NCI-H1694 (cell line): ENCODE measurements at places on chromosomes 13 and 19.

GRCh38 chr13:112056739-112057438 lies 10.1 kb upstream of the SOX1 start:
- no peak for DNase-seq

DNA sequence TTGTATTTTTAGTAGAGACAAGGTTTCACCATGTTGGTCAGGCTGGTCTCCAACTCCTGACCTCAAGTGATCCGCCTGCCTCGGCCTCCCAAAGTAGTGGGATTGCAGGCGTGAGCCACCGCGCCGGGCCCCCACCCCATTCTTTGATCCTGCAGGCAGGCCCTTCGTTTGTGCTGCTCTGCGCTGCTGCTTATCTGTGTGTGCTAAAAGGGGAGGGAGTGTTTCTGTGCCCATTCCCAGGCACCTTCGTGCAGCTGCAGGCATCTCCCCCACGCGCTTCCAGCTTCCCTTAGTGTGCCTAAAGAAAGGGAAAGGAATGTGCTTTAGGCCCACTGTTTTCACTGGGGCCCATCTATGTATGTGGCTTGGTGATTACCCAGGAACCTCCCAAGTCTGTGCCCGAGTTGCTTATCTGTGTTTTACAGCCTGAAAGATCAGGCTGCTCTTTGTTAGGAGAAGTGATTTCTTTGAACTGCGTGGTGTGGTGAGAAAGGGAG lies 27.2 kb downstream of the EPN1 start:
- no peak for DNase-seq

DNA sequence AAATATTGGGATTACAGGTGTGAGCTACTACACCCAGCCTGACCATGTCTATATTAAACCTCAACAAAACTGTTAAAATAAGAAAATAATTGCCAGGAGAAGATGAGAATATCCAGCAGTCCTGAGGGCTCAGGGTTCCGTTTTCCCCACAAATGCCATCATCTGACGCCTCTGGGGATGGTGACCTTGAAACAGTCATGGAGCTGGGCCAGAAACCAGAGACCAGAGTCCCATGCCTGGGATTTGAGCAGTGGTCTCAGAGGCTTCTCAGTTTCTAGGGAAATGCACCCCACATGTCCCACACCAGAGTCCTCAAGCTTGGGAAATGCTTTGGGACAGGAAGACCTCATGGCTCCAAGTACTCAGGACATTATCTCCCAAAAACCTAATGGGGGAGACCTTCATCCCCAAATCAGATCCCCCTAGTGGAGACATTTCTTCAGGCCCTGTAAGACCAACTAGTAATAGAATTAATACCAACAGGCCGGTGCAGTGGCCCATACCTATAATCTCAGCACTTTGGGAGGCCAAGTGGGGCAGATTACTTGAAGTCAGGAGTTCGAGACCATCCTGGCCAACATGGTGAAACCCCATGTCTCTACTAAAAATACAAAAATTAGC lies 2.9 kb upstream of the MAP1S start:
- no peak for DNase-seq

GRCh38 chr13:44905556-44905955 lies 83.7 kb downstream of the NUFIP1 start:
- DNase-seq: no peak

DNA sequence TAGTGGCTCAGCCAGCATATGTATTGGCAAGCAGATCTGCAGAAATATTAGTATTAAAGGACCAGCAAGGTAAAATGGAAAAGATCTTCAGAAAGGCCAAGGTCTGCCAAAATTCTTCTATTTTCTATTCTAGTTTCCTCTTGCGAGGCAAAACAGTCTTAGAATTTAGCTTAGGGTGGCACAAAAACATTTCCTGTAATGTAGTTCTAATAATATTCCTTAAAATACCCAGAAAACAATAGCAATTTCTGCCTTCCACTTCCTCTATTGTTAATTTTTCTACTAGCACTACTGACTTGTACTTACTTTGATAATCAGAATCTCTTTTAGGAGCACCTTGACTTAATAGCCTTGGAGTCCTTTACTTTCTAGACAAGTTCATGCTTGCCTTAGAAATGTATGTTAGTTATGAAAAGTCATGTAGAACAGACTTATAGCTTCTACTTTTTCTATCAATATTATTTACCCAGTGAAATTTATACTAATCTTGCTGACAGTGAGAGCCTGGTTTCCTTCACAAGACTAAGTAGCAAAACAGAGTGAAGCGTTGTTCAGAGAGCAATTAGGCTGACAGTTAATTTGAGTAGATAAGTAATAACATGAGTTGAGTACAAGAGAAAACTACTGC lies 23.9 kb upstream of the LPAR6 start:
- DNase-seq: no peak

DNA sequence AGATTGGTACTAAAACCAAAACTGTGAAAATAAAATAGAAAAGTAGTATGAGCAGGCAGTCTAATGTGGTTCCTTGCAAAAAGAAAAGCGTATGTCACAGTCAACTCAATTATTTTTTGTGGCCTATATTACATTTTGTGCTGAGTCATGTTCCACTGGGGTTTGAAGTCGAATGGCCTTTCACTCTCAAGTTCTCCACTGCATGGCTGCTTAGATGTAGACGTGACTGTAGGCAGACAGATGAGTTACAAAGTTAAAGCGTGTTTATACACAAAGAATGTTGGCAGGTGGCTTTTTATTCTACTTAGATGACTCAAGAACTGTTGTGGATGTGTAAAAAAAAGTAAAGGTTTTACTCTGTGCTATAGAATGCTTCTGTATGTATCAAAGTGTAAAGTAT lies 133.9 kb downstream of the SLITRK6 start:
- DNase-seq: no peak

GRCh38 chr19:58229255-58229639 lies 533 bp downstream of the ZNF544 start:
- DNase-seq: no peak

- no peak for DNase-seq
Observed at GRCh38 chr13:110405597-110406450, 98.7 kb downstream of the COL4A2 start.

DNA sequence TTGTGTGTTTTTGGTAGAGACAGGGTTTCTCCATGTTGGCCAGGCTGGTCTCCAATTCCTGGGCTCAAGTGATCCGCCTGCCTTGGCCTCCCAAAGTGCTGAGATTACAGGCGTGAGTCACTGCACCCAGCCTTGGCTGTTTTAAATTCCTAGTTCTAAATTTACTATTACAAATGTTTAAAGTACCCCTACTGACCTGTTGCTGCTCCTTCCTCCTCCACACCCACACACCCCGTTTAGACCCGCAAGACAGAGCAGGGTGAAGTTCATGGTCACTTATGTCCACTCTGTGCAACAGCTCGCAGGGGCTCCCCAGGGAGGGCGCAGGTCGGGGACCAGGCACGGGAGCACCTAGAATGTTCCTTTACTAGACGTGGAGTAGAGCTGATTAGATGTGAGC lies 28.7 kb downstream of the TMEM161A start:
- DNase-seq: no peak

DNA sequence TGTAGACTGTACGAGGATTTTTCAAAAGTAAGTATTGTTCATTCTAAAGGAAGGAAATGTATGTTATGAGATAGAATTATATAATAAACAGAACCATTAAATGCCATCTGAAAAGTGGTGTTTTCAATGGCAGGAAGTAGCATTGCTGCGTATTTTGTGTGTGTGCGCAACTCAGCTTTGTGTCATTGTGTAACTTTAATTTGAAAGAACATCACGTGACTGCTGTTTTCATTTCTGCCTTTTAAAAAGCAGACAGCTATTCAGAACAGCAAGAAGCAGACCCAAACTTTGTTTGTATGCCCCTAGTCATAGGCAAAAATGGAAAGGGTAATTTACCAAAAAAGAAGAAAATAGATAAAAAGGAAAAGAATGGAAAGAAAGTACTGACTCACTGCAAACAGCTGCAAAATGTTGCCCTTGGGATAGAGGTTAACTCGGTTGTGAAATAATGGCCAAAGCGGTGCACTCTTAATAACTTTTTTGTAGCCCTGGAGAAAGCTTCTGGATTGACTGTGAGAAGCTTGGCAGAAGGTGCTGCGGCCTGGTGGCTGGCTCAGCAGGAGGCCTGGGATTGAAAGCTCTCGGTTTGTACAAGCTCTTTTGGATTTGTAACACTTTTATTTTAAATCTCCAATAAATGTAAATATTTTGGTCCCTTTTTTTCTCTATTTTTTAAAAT lies 97.3 kb downstream of the GGACT start:
- DNase-seq: no peak

- no peak for DNase-seq
Observed at GRCh38 chr19:4409123-4409933, 6.9 kb downstream of the CHAF1A start.

DNA sequence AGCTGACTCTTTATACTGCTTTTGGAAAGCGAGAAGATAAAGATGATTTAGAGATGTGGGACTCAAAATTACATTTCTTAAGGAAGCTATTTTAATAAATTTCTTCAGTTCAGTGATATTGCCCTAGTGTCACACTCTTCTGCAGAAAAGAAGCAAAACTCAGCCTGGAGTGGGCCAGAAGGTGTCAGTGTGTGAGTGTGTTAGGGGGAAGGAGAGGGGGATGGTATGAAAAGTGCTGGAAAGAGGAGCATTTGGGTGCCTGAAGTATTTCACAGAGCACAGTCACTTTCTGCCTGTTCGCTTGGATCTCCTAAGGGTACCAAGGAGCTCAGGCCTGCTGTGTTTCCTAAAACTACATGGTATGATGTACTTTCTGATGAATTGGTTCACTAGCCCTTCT lies 84.5 kb upstream of the FRY start:
- DNase-seq: no peak

DNA sequence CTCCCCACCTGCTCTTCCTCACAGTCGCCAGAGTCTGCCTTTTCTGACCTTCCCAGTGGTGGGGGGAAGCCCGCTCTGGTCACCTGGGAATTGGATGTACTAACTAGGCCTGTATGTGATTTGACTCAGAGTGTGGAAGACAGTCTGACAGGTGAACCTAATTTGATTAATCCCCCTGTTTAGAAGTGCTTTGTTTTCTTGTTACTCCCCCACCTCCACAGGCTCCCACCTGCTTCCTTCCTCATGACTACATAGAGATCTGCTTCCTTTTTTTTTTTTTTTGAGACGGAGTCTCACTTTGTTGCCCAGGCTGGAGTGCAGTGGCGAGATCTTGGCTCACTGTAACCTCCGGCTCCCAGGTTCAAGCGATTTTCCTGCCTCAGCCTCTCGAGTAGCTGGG lies 44.0 kb downstream of the COG3 start:
- no peak for DNase-seq

DNA sequence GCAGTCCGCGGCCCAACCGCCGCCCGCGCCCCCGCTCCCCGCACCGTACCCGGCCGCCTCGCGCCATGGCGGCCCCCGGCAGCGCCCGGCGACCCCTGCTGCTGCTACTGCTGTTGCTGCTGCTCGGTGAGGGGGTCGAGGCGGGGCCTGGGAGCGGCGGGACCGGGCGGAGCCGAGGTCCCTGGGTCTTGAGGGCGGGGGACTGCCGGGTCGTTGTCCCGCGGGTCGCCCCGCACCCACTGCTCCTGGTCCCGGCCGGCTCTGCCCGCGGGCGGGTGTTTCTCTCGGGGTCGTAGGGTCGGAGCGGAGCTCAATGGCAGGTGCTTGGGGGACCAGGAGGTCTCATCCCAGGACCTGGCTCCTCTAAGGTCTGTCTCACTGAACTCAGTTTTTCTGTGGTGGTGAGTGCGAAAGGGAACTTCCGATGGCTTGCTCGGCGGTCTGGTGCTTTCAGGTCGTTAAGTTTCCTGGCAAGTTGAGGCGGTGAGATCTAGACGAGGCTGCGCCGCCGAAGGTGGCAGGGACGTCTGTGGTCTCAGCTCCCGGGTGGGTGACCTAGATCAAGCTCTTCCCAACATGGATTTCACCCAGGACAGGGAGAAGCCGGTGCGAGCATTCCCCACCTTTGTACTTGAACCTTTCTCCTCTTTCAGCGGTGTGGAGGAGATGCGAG lies 467 bp downstream of the LAMP1 start:
- DNase-seq: no peak

GRCh38 chr13:60646620-60647019 lies 249.6 kb downstream of the TDRD3 start:
- DNase-seq: no peak

- no peak for DNase-seq
Observed at GRCh38 chr13:74114641-74115040, 19.6 kb downstream of the KLF12 start.

DNA sequence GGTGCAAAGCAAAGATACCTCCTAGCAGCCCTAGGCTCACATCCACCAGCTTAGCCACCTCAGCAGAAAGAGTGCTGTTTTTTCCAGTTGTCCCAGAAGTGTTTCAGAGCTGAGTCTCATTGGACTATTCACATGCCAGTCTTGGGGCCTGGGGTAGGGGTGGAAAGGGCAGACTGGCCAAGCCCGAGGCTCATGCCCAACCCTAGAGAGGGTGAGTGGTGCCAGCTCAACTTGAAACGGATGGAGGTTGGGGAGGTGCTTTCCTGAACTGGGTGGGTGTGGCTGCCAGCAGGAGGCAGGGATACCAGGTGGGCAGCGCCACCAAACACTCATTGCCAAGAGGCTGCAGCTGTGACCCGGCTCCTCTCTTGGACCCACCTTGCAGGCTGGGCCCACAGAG lies 116.9 kb downstream of the DPF1 start:
- no peak for DNase-seq

- peak; percentile 99 for DNase-seq
Observed at GRCh38 chr19:4342615-4343369, 570 bp upstream of the MPND start.

GRCh38 chr13:101149735-101150384 lies 266.4 kb downstream of the NALCN start:
- DNase-seq: no peak

- no peak for DNase-seq
Observed at GRCh38 chr13:73018336-73018735, 40.5 kb upstream of the KLF5 start.

GRCh38 chr13:50526661-50527071 lies 316.8 kb downstream of the DLEU7 start:
- no peak for DNase-seq

DNA sequence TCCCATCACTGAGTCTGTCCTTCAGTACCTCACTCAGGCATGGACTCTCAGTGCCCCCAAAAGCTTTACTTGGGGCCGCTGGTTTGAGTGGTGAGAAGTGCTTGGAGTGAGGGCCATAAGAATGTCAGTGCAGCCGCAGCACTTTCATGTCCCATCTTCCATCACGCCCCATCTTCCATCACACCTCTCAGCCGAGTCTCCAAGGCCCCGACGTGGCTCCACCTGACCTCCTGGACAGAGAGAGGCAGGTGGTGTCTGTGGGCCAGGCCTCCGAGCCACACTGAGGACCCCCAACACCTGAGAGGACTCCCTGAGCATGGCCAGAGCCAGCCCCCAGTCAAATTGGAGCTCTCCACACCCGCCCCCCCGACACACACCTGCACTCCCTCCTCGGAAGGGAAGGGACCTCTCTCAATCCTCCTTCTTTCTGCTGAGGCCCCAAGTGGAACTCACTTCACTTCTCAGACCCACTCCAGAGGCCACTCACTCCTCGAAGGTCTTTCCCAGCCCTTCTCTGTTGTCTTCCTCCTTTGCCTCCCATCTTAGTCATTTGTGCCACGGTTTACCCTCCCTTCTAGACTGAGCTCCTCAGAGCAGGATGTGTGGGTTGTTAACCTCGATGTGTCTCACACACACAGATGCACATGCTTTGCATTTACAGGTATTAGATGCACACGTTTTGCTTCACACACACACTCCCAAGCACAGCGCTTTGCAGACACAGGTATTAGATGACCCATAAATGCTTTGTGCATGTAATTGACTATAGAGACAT lies 65.7 kb upstream of the ATP12A start:
- DNase-seq: no peak

- DNase-seq: no peak
Observed at GRCh38 chr13:104983601-104984000, 1551.9 kb downstream of the EFNB2 start.
